ENCODE measurements at places on chromosomes 1 and 21.

DNA sequence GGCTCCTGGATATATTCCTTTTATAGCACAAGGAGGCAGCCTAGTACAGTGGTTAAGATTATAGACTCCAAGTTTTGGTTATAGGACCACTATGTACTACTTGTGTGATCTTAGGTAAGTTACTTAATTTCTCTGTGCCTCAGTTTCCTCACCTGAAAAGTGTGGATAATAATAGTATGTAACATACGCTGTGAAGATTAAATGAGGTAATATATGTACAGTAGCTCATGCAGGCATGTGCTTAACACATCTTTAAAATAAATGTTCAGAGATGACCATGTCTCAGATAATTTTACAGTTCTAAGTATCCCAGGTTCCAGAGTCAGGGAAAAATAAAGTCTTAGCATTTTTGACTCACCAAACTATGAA is 55.7 kb upstream of the TRABD2B start:
- DNase-seq, result no peak

DNA sequence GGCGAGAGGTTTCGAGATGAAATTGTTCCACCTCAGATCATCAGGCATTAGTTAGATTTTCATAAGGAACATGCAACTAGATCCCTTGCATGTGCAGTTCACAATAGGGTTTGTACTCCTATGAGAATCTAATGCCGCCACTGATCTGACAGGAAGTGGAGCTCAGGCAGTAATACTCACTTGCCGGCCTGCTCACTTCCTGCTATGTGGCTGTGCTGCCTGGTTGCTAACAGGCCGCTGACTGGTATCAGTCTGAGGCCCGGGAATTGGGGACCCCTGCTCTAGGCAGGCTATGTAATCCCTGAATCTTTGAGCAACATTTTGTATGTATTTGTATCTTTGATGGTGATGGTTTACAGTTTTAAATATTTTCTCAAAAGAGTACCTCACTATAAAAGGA is 32.5 kb downstream of the XKR8 start:
- DNase-seq, result no peak

- no peak for DNase-seq
These were observed 171.9 kb downstream of the COL24A1 start for GRCh38 chr1:85984636-85985035.

GRCh38 chr1:226686440-226687425 is 52.3 kb downstream of the ITPKB start:
- DNase-seq, result no peak

- no peak for DNase-seq
These were observed 7.7 kb upstream of the PPM1J start for GRCh38 chr1:112722601-112723510.

GRCh38 chr1:39692152-39693074 is 1.2 kb upstream of the HPCAL4 start:
- DNase-seq, result peak; percentile 33

- DNase-seq, result no peak
These were observed 3.3 kb upstream of the EPHA2 start for GRCh38 chr1:16158993-16159831.
